ENCODE measurements at places on chromosomes 1 and 21. TPM values are rescaled to one million over a fixed set of nuclear protein-coding genes. Genes with fewer than 3 reads are reported as not detected.

DNA sequence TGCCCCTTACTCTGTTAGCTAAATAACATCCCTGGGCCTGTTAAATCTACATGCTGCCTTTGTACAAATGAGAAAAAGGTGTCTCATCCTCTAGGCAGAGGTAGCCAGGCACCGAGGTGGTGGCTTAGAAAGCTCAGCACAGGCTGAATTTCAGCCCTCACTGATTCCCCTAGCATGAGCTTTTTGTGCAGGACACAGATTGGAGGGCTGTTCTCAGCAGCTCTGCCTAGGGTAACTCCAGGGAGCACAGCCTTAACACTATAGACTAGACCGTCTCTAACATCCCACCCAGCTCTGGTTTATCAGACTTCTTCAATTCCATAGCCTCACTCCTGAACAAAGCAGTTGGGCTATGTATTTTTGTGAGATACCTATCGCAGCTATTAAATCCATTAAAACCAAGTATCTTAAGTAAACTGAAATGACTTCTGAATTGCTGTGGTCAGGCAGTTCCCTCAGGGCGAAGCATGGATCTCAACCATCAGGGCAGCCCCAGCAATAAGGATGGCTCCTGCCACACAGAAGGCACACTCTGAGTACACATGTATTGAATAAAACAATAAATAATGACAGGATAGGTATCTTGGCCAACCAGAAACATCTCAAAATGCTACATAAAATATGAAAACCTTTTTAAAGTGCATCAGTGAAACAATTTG lies 14.8 kb downstream of the S100A6 start:
- no peak for DNase-seq

DNA sequence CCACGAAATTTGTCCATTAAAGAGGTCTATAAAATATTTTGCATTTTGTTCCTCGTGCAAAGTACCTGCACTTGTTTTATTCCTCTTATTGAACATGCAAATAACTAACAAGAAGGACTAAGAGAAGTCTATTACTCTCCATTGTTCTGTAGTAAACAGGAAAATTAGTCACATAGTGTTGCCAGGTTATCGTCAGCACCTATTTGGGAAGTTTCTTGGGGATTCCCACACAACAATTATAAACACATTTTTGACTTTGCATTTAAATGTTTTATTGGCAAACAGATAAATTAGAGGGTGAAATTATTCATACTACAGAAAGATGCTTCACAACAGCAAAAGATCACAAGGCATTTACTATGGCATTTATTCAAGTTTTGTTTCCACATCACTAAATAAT lies 174.5 kb downstream of the ZC3H11B start:
- DNase-seq = no peak

PTPN22 gene
- 0.44 TPM for total RNA-seq

- no peak for DNase-seq
Observed at GRCh38 chr1:67566803-67567377, 118.1 kb upstream of the GADD45A start.

RAB42 gene
- total RNA-seq = 1.2 TPM

SPRR4 gene
- not detected for total RNA-seq

NTMT2 gene
- total RNA-seq = 5.7 TPM

SMIM1 gene
- total RNA-seq = 13.9 TPM

PM20D1 gene
- total RNA-seq = 1.7 TPM

GBP6 gene
- total RNA-seq = 0.08 TPM

NPL gene
- 5.3 TPM for total RNA-seq

CRP gene
- not detected for total RNA-seq

DNA sequence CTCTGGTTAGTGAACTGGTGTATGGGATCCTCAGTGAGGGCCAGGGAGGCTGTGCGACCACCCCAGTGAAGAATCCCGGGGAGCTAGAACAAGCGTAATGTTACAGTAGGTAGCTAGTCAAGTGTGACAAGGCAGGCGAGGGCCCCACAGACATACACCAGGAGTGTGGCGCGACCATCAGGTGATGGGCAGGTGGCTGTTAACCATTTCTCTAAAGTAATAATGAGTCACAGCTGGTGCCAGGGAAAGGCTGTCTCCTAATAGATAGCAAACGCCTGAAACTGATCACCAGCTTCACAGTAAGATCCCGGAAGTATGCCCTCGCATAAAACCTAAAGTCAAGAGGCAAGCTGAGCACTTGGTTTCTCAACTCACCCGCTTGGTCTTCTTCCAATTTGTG lies 40.5 kb upstream of the TARBP1 start:
- no peak for DNase-seq

- no peak for DNase-seq
Observed at GRCh38 chr21:35868005-35868868, 192.1 kb downstream of the SETD4 start.

- no peak for DNase-seq
Observed at GRCh38 chr1:186304982-186305949, 69.8 kb downstream of the TPR start.

TMPRSS15 gene
- not detected for total RNA-seq

DAB1 gene
- 0.77 TPM for total RNA-seq

- no peak for DNase-seq
Observed at GRCh38 chr21:15749861-15750159, 20.0 kb downstream of the USP25 start.

S100A7A gene
- not detected for total RNA-seq

DNA sequence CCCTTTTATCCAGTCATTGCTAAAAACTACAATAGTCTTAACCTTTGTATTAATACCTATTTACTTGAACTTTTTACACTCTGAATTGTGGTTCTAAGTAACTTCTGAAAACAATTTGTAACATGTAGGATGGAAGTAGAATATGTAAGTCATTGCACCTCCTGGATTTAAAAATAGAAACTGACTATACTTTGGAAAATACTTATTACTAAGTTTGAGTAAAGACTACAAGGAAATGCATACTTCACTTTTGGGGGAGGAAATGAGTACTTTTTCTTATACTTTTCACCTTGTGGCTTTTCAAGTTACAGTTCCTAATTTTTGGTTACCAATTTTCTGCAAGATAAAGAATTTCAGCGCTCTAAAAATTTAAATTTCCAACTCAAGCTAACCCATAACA lies 8.7 kb downstream of the RGS18 start:
- DNase-seq = no peak

DNA sequence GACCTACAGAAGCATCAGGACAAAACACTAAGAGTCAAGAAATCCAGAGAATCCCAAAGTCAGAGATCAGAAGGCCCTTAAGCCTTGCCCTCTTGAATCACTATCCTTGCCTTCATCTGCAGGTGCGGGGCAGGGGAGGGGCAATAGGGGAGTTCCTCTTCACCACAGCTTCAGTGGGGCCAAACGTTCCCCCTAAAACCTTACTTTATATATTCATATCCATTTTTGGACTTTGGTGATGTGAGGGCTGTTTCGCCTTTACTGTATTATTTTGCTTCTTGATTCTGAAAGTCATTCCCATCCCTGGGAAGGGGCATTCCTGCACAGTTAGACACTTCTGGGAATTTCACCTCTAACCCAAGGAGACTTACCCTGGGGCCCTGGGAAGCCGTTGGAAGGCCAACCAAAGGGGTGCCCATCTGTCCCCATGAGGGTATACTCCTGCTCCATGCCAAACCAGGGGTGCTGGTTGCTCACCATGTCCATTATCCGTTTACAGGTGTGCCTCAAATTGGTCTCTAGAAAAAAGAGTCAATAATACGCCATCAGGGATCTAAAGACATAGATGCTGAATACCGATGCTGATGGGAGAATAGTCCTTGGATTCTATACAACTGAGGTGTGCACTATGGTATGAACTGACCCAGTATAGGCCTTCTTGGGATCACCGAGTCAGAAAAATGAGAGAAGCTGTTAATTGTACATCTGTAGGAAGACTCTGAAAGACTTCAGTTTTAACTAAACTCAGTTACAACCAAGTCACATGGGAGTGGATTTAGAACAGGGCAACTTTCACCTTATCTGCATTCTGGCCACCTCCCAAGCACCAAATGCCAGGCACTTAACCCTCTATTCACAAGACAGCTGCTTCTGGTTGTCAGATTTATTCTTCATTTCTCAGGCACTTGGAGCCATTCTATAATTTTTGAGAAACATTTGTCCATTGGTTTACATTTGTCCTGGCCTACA lies 5.4 kb downstream of the GLUL start:
- DNase-seq = no peak

GRCh38 chr1:17053086-17053684 lies 647 bp downstream of the SDHB start:
- DNase-seq = no peak

DNA sequence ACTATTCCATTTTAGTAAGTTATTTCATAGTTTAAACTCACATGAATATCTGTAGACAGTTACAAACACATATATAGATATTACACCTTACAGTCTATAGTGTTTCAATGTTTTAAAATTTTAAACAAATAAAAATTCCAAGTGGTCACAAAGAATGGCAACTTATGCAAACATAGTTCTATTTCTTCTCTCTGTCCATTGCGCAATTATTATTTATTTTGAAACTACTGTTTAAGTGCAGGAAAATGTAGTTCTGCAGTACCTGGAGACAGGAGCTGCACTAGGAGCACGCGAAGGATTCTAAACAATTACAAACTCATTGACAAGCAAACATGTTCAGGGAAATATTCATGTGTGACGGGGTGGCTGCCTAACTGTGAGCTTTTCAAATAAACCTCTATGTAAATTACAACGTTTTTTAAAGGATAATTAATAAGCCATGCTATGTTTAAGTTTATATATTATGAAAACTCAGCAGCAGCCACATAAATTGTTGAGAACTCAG lies 312.0 kb upstream of the DUSP10 start:
- no peak for DNase-seq

CHI3L2 gene
- total RNA-seq = 1.1 TPM

UBQLN4 gene
- total RNA-seq = 29.9 TPM

RCSD1 gene
- total RNA-seq = 42.7 TPM

DNA sequence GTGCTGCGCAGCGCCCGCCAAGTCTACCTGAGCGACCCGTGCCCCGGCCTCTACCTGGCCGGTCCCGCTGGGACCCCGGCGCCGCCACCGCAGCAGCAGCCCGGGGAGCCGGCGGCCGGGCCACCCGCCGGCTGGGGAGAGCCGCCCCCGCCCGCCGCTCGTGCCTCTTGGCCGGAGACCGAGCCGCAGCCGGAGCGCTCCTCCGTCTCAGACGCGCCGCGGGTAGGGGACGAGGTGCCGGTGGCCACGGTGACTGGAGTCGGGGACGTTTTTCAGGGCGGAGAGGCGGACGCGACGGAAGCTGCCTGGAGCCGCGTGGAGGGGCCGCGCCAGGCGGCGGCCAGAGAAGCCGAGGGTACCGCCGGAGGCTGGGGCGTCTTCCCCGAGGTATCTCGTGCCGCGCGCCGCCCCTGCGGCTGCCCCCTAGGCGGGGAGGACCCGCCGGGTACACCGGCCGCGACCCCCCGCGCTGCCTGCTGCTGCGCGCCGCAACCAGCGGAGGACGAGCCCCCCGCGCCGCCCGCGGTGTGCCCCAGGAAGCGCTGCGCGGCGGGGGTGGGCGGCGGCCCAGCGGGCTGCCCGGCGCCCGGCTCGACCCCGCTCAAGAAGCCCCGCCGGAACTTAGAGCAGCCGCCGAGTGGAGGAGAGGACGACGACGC lies 646 bp downstream of the IER5 start:
- DNase-seq = peak; percentile 39

PRRX1 gene
- total RNA-seq = 74.7 TPM

PBX1 gene
- 73.2 TPM for total RNA-seq

URB1 gene
- total RNA-seq = 13.8 TPM

DNA sequence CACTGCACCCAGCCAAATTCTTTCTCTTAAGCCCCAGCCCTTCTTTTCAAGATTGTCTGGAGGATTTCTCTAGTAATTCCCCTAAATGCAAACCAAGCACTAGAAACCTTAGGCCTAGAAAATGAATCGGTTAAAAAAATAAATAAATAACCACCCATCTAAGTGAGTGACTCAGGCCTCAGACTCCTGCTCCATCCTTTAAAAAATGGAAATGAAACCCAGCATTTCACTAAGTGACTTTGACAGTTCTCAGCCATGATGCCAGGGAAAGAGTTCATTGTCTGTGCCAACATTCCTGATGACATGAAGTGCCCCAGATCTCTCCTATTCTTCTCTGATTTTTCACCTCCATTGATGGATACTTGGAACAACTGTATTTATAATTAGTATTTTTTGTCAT lies 415.2 kb upstream of the DAB1 start:
- DNase-seq = no peak

DNA sequence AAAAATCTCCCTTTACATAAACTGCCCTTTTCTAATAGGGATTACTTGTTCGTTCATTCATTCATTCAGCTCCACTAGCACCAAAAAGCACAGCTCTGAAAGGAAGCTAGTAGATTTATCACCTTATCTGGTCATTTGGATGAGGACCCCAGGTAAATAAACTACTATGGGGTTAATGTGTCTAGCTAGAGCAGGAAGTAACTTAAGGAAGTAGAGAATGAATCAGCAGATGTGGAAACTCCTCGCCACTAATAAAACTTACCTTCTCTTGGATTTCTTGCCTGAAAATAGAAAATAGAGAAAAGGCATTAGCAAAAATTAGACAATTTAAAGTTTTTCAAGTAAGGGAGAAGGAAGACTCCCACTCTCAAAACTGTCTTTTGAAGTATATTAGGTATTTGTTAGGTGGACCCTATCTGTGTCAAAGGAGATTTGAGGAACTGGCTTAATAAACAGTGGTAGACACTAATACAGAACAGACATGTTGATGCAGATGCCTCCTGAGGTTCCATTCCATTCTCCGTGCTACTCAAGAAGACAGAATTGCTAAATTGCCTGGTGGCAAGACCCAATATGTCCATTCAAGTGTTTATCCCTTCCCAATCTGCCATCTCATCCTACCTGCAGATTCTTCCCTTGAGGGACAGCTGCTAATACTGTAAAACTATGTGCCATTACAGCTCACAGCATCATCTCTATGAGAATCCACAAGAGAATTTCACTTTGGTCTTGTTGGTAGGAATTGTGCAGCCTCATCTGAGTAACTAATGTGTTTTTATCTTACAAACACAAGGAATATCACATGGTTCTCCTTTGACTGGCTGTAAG lies 14.9 kb downstream of the SELL start:
- no peak for DNase-seq

- no peak for DNase-seq
Observed at GRCh38 chr1:45926330-45926729, 122.9 kb downstream of the MAST2 start.

TCEA3 gene
- 78.6 TPM for total RNA-seq

DNA sequence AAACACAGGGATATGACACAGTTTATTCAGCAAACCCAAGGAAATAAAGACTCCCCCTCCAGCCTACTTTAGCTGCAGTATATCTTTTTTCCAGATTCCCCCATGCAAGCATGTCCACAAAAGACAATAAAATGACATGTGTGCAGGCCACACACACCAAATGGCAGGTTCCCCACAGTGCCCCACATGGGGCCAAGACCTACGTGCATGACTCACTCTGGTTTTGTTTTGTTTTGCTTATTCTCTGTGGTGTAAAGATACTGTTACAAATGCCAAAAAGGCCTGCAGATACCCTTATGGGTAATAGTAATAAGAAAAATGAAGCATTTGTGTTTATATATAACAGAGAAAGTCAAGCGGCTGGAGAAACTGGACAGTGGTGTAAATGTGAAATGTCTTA lies 71.6 kb downstream of the RD3 start:
- DNase-seq = no peak

MROH9 gene
- not detected for total RNA-seq
